Stimulated activated CD4-positive, alpha-beta T cell treated with anti-CD3 and anti-CD28 coated beads, Interleukin-1b, Interleukin-23, amount 100 ng/mL, for 48 hours (primary cell): ENCODE measurements at places on chromosomes 1 and 21.

- no peak for DNase-seq
Observed at GRCh38 chr21:45774291-45774690, 130.8 kb downstream of the PCBP3 start.

- DNase-seq, result no peak
Observed at GRCh38 chr1:101444873-101445618, 208.2 kb downstream of the S1PR1 start.

DNA sequence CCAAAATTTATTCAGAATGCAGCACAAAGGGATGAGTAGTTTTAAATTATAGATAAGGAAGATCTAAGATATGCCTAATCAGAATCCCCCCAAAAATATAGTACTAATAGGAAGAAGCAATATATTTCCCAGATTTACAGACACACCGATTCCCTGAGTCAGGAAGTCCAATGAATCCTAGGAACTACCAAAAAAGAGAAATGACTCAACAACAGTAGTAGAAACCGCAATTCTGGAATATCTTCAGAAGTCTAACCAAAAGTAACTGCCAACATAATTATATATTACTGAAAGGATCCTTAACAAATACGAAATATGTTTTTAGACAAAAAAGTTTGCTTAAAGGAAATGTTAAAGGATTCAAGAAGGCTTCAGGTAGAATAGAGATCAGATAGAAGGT is 10.3 kb downstream of the AHCTF1 start:
- no peak for DNase-seq

- DNase-seq, result no peak
Observed at GRCh38 chr1:43850591-43851233, 82.9 kb upstream of the ARTN start.

DNA sequence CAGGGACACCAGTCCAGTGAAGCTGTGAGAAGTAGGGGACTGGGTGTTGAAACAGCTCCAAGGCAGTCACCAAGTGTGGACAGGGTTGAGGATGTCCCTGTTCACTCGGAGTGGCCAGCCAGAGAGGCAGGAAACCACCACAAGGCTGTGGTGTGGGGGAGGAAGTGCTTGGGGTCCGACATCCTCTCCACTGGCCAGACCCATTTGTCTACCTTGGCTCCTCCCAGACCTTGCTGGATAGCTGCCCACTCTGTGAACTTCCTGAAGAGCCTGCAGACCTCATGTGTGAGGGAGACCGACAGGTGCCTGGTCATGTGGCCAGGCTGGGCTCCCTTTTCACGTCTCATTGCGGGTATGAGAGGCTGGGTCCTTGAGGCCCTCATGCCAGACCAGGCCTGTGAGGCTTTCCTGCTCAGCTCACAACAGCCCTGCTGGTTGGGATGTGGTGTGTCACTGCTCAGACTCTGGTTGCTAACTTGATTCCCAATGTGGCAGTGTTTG is 21.8 kb downstream of the CYP4B1 start:
- no peak for DNase-seq

DNA sequence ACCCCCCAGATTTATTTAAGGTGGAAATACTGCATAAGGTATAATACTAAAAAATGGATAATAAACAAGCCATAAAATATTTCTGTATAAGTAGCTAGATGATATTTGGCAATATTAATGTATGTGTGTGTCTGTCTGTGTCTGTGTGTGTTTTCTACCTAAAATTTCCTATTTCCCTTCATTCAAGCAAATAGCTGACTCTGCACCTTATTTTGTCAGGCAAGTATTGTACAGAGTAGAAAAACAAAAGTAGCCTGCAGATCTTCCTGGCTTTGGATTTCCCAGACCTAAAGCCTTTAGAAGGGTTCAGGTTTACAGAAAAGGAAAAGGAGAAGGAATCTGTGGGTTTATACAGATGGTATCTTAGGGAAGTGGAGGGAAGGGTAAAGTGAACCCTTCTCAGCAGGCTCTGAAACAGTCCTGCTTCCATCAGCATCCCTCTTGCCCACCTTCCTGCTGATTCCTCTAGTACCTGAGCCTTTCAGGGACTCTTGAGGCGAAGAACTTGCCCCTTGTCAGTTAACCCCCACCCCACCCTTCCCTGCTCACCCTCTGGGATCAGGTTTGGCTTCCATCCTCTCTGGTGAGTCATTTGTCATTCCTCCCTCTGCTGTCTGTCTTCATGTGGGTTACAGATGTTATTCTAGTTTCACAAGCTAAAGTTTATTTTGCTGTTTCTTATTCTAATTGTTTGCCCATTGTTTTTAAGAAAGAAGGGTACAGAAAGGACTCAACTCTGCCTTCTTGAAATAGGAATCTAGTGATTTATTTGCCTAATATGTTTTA is 21.7 kb upstream of the RGS16 start:
- no peak for DNase-seq

DNA sequence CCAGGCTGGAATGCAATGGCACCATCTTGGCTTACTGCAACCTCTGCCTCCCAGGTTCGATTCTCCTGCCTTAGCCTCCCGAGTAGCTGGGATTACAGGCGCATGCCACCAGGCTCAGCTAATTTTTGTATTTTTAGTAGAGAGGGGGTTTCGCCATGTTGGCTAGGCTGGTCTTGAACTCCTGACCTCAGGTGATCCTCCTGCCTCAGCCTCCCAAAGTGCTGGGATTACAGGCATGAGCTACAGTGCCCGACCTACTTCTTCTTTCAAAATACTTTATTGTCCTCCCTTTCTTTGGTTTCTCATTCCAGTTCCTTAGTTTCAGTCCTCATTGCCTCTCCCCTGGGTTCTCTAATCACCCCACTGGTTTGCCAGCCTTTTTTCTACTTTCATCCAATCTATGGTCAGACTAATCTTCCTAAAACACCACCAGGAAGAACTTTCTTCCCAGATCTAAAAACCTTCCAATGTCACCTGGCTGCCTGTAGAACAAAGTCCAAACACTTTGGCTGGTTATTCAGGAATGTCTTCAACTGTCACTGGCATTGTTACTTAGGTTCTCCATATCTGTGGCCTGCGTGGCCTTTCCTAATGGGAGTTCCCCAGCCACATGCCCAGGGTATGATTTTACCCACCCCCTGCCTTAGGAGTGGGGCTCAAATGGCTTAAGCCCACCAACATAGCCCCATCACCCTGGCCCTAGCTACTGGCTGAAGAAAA is 29.0 kb upstream of the SLC30A1 start:
- DNase-seq, result no peak

GRCh38 chr1:7401814-7402547 is 369.1 kb upstream of the VAMP3 start:
- no peak for DNase-seq

GRCh38 chr1:177441281-177441680 is 270.5 kb downstream of the BRINP2 start:
- no peak for DNase-seq

DNA sequence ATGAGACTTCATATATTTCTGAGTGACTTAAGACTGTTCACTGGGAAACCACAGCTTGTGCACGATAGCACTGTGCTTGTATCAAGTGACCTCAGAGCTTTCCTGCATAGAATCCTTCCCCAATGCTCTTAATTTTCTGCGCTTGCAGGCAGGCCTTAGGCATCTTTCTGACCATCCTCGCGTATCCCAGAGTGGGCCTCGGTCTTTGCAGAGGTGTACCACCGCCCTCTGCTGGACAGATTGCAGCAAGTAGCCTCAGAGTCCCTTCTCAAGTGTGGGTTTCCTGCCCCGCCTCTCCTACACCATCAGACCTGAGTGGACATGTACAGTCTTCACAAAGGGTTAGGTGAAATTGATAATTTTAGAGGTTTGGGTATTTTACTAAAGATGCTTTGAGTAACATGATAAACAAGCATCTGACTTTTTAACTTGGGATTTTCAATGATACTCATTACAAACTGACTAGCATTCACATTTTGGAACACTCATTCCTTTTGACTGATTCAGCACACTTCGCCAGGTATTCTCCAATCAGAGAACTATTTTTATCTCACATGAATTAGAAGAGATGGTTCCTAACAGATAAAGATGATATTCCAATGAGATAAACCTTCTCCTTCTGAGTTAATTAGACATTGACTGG is 246.5 kb upstream of the USP25 start:
- peak; percentile 75 for DNase-seq

- DNase-seq, result no peak
Observed at GRCh38 chr1:159922511-159923202, 2.6 kb downstream of the TAGLN2 start.

DNA sequence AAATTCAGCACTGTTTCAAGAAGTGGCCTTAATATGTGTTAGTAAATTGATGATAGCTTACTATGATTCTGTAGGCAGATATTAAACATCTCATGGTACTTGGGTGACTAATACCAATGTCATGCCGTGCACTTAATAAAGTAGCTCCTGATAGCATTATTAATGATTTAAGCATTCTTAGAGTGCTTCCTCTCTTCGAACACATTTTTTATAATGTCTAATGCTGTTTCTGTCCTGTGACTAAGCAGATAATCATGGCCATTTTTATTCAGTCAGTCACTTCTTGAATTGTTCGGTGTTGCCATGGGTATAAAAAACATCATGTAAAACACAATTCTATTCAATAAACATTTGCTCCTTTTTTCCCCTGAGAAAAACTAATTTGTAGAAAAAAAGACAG is 804.6 kb upstream of the ADGRL4 start:
- DNase-seq, result no peak

DNA sequence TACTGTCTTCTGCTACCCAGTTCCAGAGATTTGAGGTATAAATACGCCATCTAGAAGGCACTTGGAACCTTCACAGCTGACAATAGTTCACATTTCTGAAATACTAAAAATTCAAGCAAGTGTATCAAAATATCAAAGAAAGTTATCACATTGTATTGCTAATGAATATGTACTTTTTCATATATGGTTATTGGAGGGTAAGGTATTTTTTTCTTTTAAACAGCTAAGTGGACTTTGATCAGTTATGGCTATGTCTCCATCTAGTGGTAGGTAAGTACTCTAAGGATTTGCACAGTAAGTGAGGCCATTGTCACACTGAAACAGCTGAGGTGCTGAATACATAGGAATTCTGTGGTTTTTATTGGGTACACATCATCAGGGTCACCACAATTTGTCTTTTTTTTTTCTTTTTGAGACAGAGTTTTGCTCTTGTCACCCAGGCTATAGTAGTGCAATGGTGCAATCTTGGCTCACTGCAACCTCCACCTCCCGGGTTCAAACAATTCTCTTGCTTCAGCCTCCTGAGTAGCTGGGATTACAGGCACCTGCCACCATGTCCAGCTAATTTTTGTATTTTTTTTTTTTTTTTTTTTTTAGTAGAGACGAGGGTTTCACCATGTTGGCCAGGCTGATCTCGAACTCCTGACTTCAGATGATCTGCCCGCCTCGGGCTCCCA is 49.1 kb upstream of the CR2 start:
- DNase-seq, result no peak

- DNase-seq, result peak; percentile 72
Observed at GRCh38 chr1:225896937-225897549, 8.1 kb upstream of the LEFTY1 start.

- no peak for DNase-seq
Observed at GRCh38 chr1:43108080-43108479, 64.0 kb downstream of the EBNA1BP2 start.

GRCh38 chr1:118485757-118486156 is 300.7 kb upstream of the SPAG17 start:
- no peak for DNase-seq

GRCh38 chr1:208237241-208237640 is 6.9 kb downstream of the PLXNA2 start:
- no peak for DNase-seq

- no peak for DNase-seq
Observed at GRCh38 chr1:158353303-158354075, at the start of gene CD1E. Gene CD1E (plus strand): TSS chr1:158353894. CDS start chr1:158353989, 95 bp downstream.

DNA sequence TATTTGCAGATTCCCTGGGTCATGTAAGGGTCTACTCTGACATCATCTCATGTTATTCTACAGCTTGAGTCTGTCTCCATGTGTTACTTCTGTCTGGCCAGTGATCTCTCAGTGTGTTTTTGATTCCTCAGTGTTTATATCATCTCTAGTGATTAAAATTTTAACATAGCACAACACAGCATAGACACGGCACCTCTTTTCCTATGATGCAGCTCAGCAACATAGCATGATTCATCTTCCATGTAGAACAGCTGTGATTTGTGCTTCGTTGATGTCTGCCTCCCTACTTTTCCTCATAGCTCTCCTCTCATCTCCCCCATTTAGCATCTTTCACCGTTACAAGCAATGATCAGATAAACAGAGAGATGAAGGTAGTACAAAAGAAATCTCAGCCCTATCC is 163.9 kb upstream of the DPT start:
- no peak for DNase-seq

DNA sequence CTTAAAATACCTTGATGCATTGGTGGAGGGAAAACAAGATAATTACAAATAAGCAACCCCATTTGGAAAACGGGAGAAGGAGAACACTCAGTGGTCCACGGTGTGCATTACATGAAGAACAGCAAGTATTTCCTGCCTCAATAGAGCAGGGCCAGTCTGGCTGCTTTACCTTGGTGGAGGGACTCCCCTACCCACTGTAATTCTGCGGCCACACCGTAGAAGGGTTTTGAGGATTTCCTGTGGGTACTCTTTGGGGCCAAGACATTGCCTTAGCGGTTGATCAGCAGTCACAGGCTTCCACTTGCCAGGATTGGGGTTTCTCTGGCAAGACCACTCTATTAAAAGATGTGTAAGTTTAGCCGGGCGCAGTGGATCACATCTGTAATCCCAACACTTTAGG is 16.3 kb upstream of the TMEM54 start:
- DNase-seq, result no peak

- no peak for DNase-seq
Observed at GRCh38 chr1:180230416-180230790, 339 bp downstream of the LHX4 start.

- no peak for DNase-seq
Observed at GRCh38 chr1:225963735-225964530, 22.9 kb upstream of the LEFTY2 start.

GRCh38 chr1:53562291-53562980 is 103.2 kb downstream of the DMRTB1 start:
- peak; percentile 62 for DNase-seq

DNA sequence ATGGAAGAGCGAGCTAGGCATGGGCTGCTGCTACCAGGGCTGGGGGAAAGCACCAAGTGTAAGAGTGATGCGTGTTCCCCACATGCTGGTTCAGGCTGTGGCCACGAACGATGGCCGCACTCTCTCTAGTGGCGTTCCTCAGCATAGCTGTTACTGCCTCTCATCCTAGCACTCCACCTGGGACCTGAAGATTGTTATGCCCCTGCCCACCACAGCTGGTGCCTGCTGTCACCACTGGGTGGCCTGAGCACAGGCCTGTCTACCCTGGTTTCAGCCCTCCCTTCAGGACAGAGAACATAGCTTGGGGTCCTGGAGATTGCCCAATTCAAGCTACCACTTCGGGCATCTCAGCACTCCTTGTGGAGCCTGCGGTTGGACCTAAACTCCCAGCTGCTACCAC is 80.1 kb upstream of the PDC start:
- DNase-seq, result no peak

GRCh38 chr1:219492717-219493116 is 120.2 kb downstream of the ZC3H11B start:
- no peak for DNase-seq

GRCh38 chr1:32250893-32251716 is at the start of gene LCK:
Gene LCK (plus strand): TSS chr1:32251265. CDS start chr1:32274330, 23,065 bp downstream.
- DNase-seq, result peak; percentile 80

DNA sequence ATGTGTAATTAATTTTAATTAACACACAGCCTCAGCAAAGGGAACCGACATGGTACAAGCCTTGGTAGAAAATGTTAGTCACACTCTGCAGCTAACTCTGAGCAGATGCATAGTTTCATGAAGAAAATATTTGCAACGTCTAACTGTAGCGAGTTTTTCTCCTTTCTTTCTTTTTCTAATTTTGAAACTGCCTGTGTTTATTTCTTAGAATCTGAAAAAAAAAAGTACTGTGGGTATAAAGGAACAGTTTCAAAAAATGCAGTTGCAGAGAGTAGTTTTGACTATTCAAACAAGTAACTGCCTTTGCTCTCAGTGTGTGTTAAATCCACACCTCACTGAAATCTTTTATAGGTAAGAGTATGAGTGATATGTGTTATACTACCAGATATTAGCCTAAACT is 149.9 kb upstream of the C1orf105 start:
- DNase-seq, result no peak
